ENCODE measurements at places on chromosomes 4 and X. TPM values are rescaled to one million over a fixed set of nuclear protein-coding genes. Genes with fewer than 3 reads are reported as not detected.

GRCh38 chr4:121736735-121737351 lies 28.1 kb downstream of the SMIM43 start:
- H3K4me3 ChIP-seq: no peak overlapping the region
- no peak overlapping the region for H3K27ac ChIP-seq
- H3K27me3 ChIP-seq: no peaks in the 10 kb centered on the region
- peaks cover 2% of the 10 kb centered on the region for H3K4me1 ChIP-seq
- H3K36me3 ChIP-seq: no peaks in the 10 kb centered on the region

Gene CXorf65
- polyA plus RNA-seq: not detected

- DNase-seq: no peak
- H3K36me3 ChIP-seq: 0 out of 2 replicates have a peak, but pooled peaks cover 3% of the 10 kb centered on the region
- H3K27ac ChIP-seq: no peak overlapping the region
- H3K27me3 ChIP-seq: peaks cover 81% of the 10 kb centered on the region
- H3K4me1 ChIP-seq: peaks cover 30% of the 10 kb centered on the region
- no peak overlapping the region for H3K4me3 ChIP-seq
Measured at GRCh38 chr4:10458177-10458576, 951 bp upstream of the ZNF518B start.

Gene COL25A1
- polyA plus RNA-seq: 1.6 TPM

DNA sequence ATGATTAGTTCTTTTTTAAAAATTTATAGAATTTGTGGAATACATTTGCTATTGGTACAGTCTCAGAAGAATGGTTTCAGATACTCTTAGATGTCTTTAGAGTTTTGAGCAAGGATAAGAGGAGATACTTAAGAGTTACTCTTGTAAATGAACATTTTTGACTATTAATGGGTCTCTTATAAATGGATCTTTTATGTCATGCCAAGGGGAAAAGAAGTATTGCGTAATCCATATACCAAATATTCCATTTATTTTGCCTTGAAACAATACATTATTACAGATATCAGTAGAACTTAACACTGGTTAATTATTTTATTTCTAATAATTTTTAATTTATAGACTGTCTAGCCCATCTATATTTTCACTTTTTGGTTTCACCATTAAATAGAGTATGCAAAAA lies 17.2 kb upstream of the DCAF4L1 start:
- H3K4me3 ChIP-seq: no peak overlapping the region
- DNase-seq: no peak
- no peaks in the 10 kb centered on the region for H3K27me3 ChIP-seq

GRCh38 chrX:136220540-136220939 lies 30.7 kb downstream of the MAP7D3 start:
- H3K4me1 ChIP-seq: no peaks in the 10 kb centered on the region
- no peak overlapping the region for H3K4me3 ChIP-seq
- H3K27me3 ChIP-seq: no peaks in the 10 kb centered on the region
- H3K36me3 ChIP-seq: peaks cover 41% of the 10 kb centered on the region
- no peak for DNase-seq

DNA sequence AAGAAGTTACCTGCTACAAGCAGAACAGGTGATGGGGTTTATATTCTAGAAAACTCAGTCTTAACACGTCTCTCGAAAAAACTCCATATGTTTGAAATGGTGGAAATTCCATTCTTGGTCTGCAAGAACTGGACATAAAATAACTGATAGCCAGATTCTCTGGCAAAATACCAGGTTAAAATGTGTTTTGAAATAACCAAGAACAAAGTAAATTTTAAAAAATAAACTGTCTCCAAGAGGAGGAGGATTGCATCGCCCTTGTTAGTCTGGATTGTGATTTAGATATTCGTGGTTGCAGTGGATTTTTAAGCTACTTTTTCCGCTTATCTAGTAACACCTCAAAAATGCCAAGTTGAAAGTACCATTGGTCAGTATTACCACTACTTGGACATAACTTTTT lies 40.8 kb downstream of the CENPU start:
- H3K4me1 ChIP-seq: peaks cover 3% of the 10 kb centered on the region
- peaks cover 56% of the 10 kb centered on the region for H3K36me3 ChIP-seq
- DNase-seq: no peak
- no peaks in the 10 kb centered on the region for H3K27me3 ChIP-seq
- no peak overlapping the region for H3K27ac ChIP-seq

- no peaks in the 10 kb centered on the region for H3K36me3 ChIP-seq
- H3K27ac ChIP-seq: no peak overlapping the region
Measured at GRCh38 chrX:92231391-92231790, 452.2 kb downstream of the PCDH11X start.

- H3K4me3 ChIP-seq: no peak overlapping the region
- H3K27me3 ChIP-seq: no peaks in the 10 kb centered on the region
- no peaks in the 10 kb centered on the region for H3K4me1 ChIP-seq
Measured at GRCh38 chrX:13661735-13662288, 8.9 kb downstream of the TCEANC start.

DNA sequence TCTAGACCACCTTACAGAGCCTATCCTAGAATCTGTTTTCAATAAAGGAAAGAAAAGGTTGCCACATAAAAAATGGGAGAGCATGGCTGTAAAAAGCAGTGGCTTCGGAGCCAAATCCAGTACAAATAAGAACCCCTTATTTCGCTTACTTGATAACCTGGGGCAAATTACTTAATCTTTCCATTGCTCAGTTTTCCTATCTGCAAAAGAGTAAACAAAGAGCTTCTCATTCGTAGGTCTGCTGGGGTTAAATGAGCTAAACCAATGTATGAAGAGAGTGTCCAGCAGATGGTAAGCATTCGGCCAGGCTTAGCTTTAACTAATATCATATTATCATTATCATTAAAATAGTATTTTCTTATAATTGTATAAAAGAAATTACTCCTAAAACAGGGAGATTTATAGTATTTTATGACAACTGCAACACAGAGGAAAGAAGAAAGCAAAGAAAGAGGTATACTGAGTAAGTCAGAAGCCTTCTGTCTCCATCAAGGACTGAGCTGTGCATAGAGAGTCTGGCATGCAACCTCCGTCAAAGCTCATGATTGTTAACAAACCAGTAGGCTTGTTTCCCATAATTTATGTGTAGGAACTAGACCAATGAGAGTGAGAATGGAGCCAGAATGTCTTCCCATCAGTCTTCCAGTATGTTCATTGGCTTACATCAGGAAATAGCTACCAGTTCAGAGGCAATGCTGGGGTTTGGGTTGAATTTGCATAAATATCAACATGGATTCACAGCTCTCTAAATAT lies 364.9 kb downstream of the UNC5C start:
- no peak overlapping the region for H3K27ac ChIP-seq
- peaks cover 8% of the 10 kb centered on the region for H3K4me1 ChIP-seq
- no peaks in the 10 kb centered on the region for H3K36me3 ChIP-seq
- no peaks in the 10 kb centered on the region for H3K27me3 ChIP-seq

GRCh38 chr4:55948726-55949481 lies at the start of gene CEP135:
Gene CEP135 (plus strand): TSS chr4:55948945. CDS start chr4:55952131, 3,186 bp downstream.
- peak within 1 kb of the TSS; percentile 83 for H3K4me3 ChIP-seq
- H3K27me3 ChIP-seq: no peaks in the 10 kb centered on the region
- DNase-seq: peak; percentile 95
- H3K27ac ChIP-seq: peak within 1 kb of the TSS; percentile 81
- H3K36me3 ChIP-seq: no peaks in the 10 kb centered on the region

- H3K27ac ChIP-seq: no peak overlapping the region
- no peak overlapping the region for H3K4me3 ChIP-seq
- no peak for DNase-seq
- no peaks in the 10 kb centered on the region for H3K27me3 ChIP-seq
Measured at GRCh38 chrX:150429594-150429993, 66.5 kb downstream of the MAMLD1 start.

Gene PPP1R3F
- polyA plus RNA-seq: 6.2 TPM

Gene P2RY10
- polyA plus RNA-seq: not detected

GRCh38 chrX:40107291-40108161 lies 9.8 kb upstream of the BCOR start:
- H3K27me3 ChIP-seq: peaks cover 14% of the 10 kb centered on the region
- peak; percentile 57 for DNase-seq
- H3K4me3 ChIP-seq: peak overlapping the region; percentile 48
- H3K27ac ChIP-seq: no peak overlapping the region
- H3K4me1 ChIP-seq: peaks cover 2% of the 10 kb centered on the region
- no peaks in the 10 kb centered on the region for H3K36me3 ChIP-seq

Gene ZCCHC12
- 0.71 TPM for polyA plus RNA-seq

Data from H1 (cell line).